K562 (cell line): ENCODE measurements at places on chromosomes 4 and X.
A peak's percentile ranks its signal among the peaks of the same experiment; 100 is the strongest.

GRCh38 chrX:102654696-102655095 lies 3.4 kb downstream of the GPRASP1 start:
- DNase-seq = no peak

- no peak for DNase-seq
Measured at GRCh38 chrX:72038868-72039267, 92.8 kb downstream of the RTL5 start.

- no peak for DNase-seq
Measured at GRCh38 chr4:156388826-156389225, 435.2 kb upstream of the CTSO start.

DNA sequence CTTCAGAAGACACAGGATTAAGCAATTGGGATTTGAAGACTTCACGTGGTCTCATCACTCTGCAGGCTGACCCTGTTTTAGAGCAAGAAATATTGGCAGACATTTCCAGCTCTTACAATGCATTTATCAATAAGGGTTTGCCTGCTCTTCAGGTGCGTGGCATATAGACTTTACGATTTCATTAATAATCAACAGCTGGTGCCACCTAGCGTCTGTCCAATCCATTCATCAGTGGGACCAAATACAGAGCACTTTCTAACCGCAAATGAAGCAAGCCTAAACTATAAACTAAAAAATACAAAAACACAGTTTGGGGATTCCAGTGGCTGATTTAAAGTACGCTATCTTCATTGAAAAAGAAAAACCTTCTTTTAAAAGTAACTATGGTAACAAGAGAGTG lies 125.4 kb upstream of the DMD start:
- DNase-seq = no peak

GRCh38 chrX:152930516-152930915 lies 32.6 kb downstream of the ZNF185 start:
- no peak for DNase-seq

- DNase-seq = no peak
Measured at GRCh38 chrX:21658152-21658737, at the start of gene KLHL34. TSS of gene KLHL34 (minus strand) at chrX:21658330. CDS start at chrX:21657788, 542 bp downstream.

DNA sequence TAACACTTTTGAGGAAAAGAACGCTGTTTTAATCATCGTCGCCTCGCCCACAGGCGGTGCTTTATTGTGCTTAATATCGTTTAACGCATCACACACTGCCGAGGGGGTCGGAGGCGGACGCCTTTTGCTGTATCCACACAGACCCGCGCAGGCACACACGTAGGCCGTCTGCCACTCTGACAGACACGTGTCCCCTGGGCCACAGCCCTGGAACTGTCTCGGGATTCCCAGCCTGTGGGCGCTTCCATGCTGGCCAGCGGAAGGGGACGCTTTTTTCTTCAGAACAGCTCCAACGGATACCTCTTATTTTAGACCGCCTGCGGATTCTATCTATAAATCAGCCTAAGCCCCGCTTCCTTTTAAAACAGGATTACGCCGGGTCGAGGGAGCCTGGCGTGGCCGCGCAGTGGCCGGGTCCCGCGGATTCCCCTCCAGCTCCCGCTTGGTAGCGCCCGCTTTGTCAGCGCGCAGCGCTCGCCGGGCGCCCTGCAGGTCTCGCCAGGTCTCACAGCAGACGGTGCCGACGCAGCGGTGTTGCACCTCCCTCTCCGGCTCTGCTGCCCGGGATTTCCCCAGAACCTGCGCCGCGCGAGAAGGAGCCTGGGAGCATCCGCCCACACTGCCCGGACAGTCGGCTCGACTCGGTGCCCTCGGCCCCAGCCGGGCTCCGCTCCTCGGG lies at the start of gene NOCT:
NOCT (plus strand) TSS at position 513 of the 679 bp plus-strand sequence. CDS start 201 bp downstream, outside the sequence.
- peak; percentile 87 for DNase-seq

GRCh38 chr4:182560358-182560757 lies 317.2 kb downstream of the TENM3 start:
- no peak for DNase-seq

DNA sequence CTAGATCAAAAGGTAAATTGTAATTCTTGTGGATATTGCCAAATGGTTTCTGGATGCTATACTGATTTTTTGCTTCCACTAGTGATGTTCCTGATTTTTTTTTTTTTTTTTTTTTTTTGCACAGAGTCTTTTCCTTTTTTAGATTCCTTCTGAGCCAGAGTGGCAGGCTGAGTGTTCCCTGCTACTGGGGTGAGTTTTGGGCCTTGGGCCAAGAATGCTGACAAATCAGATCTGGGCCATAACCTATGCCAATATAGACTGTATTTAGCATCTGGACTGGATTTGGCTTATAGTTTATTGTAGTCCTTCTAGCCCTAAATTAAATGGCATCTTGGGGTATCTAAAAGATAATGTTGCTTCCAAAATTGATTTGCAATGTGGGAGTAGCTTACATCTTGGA lies 52.8 kb downstream of the REPS2 start:
- DNase-seq = no peak

- DNase-seq = peak; percentile 48
Measured at GRCh38 chr4:55386073-55386472, 9.7 kb upstream of the TMEM165 start.

- no peak for DNase-seq
Measured at GRCh38 chrX:2251211-2251610, 249.6 kb downstream of the DHRSX start.
